ENCODE measurements at places on chromosomes 7 and 10. TPM values are rescaled to one million over a fixed set of nuclear protein-coding genes. Genes with fewer than 3 reads are reported as not detected.

DNA sequence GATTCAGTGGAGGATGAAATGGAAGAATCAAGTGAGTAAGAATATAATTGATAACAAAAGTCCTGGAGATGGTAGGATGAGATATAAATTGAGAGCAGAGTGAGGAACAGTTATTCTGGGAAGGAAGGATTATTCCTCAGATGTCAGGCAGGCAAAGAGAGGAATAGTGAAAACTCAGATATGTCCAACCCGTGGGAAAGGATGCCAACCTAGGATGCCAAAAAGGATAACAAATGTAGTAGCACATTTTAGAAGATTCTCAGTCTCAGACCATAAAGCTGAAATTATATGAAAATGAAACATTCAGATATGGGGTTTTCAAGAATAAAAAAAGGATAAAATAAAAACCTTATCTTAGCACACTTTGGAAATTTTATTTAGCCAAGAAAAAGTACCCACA is 131.1 kb downstream of the SEMA3C start:
- no peaks in the 10 kb centered on the region for H3K27me3 ChIP-seq
- DNase-seq = no peak
- no peak overlapping the region for H3K27ac ChIP-seq
- no peaks in the 10 kb centered on the region for H3K4me1 ChIP-seq
- no peak overlapping the region for H3K4me3 ChIP-seq
- H3K36me3 ChIP-seq = no peaks in the 10 kb centered on the region

- no peak for DNase-seq
- H3K4me3 ChIP-seq = no peak overlapping the region
- no peaks in the 10 kb centered on the region for H3K27me3 ChIP-seq
- no peaks in the 10 kb centered on the region for H3K36me3 ChIP-seq
These were observed 522.4 kb downstream of the PARD3 start for GRCh38 chr10:34292675-34293074.

GRCh38 chr7:20507157-20507556 is 108.3 kb upstream of the ABCB5 start:
- DNase-seq = no peak
- H3K4me1 ChIP-seq = no peaks in the 10 kb centered on the region
- no peaks in the 10 kb centered on the region for H3K36me3 ChIP-seq
- H3K27ac ChIP-seq = no peak overlapping the region

The SYT15B gene
- 3.0 TPM for total RNA-seq

Measured in prostate gland (tissue), 2 donors.